ENCODE measurements at places on chromosomes 12 and 14.

DNA sequence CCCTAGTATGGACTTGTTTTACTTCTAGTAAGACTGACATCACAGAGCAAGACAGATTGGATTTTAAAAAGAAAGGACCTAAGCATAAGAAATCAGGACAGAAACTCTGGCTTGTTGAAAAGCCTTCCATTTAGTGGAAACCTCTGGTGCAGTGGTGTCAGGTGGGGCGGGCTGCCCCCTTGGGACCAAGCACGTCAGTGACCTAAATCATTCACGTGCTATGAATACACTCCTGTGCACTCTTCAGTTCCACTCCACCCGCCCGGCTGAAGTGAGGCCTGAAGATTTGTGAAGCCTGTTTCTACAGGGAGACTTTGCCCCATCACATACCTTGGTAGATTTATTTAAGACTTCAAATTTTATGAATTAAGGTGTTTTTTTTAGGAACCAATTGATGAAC is 58.2 kb upstream of the STRN3 start:
- DNase-seq = no peak

GRCh38 chr14:69536971-69537370 is 37.7 kb downstream of the CCDC177 start:
- DNase-seq = no peak

DNA sequence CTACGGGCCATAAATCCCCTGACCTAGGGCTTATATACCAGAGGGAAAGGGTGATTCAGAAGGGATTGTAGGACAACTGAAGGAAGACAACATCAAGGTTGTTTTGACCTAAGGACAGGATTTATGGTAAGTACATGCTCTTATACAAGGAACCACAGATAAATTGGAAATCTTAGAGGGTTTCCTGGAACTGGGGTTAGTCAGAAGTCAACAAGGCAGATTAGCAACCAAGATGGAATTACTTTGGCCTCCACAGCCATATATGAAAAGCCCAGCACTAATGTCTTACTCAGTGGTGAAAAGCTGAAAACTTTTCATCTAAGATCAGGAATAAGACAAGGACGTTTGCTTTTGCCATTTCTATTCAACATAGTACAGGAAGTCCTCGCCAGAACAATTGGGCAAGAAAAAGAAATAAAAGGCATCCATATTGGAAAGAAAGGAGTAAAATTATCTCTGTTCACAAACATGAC is 5.4 kb downstream of the TMBIM4 start:
- DNase-seq = no peak

- no peak for DNase-seq
Observed at GRCh38 chr12:53758081-53758729, 6.4 kb upstream of the CISTR start.

DNA sequence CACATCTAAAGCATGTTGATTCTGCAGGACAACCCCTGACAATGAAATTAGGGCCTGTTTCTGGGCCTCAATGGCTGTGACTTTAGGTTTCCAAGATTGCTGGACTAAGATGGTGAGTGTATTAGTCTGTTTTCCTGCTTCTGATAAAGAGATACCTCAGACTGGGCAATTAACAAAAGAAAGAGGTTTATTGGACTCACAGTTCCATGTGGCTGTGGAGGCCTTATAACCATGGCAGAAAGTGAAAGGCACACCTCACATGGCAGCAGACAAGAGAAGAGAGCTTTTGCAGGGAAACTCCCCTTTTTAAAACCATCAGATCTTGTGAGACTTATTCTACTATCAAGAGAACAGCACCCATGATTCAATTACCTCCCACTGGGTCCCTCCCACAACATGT is 10.6 kb downstream of the IL22 start:
- DNase-seq = no peak

DNA sequence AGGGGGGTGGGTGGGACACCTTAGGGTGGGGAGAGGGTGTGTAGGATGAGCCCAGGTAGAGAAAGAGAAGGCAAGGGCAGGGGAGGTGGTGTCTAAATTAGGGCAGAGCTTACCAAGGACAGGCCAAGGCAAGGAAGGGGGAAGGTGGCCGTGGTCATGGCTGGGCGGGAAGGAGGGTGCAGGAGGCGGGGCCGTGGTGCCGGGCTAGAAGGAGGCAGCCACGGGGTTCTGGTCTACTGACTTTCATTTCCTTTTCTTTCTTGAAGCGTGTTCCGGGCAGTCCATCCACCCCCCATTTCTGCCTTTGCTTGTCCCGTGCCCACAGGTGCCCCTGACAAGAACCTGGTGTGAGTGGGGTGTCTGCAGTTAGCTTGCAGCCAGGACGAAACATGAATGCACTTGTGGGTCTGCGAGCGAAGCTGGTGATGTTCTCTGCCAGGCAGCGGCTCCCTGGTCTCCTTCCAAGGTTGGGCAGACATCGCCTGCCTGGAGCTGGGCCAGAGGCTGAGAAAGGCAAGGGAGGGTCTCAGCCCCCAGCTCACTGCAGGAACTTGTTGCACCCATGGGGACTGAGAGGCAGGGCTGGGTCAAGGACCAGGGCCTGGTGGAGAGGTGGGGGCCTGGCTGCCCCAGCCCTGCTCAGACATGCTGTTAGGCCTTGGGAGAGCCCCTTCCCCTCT is 58.2 kb downstream of the KIF26A start:
- DNase-seq = no peak

DNA sequence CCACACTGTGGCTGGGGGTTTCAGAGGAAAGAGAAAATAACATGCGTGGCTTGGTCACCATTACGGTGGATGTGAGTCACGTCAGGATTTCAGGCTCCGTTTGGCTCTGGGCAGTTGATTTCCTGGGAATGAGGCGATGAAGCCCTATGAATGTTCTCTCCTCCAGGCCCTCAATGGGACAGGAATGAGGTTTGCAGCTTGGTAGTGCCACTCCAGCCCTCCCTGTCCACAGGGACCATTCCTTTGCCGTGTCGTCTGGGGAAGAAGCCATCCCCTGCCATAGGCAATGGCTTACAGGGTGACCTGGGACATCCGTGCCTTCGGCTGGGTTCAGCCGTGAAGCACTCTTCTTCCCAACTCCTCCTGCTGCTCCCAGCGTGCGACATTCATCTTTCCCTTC is 95.0 kb downstream of the FBXL14 start:
- DNase-seq = no peak

- no peak for DNase-seq
Observed at GRCh38 chr12:27602516-27602915, 78.5 kb downstream of the PPFIBP1 start.
